ENCODE measurements at places on chromosomes 4 and X.

- no peak for DNase-seq
Measured at GRCh38 chr4:105631818-105632400, 76.6 kb downstream of the INTS12 start.

GRCh38 chr4:107579099-107579498 is 140.9 kb downstream of the PAPSS1 start:
- DNase-seq, result no peak

DNA sequence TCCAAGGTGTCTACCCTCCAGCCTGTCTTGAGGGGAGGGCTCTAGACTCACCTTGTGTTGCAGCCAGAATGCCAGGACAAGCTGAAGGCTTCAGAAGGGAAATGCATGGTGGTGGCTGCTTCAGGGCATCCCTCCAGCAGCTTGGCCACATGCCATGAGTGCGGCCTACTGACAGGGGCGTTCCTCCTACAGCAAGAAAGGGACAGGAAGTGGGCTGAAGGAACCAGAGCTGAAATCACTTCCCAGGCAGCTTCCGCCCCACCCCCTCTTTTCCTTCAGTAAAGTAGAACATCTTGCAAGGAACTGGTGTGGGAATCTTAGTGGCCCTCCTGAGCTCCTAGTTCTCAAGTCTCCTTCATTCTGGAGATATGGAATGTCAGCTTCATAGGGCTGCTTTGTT is 167.5 kb upstream of the DGKK start:
- DNase-seq, result no peak

DNA sequence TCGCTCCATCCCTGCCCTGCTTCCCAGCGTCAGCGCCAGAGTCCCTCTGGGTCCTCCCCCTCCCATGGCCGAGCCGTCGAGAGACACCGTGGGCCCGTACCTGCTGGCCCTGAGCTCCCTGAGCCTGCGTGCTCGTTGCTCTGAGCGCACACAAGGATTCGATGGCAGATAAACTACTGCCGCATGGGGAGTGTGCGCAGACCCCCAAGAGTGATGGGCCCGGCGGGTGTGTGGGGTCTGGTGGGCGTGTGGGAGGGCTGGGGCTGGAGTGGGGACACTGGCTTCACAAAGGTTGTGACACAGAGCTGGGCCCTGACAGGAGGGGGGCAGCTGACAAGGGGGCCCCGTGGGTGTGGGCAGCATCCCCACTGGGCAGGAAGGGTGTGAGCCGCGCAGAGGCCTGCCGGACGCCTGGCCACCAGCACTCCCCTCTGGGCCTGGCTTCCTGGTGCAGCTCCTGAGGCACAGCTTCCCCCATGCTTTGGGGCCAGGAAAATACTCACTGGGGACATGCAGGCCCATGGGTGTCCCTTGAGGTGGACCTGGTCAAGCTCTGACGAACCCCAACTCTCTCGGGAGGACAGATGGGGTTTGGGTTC is 4.8 kb upstream of the RGS12 start:
- DNase-seq, result no peak

- DNase-seq, result no peak
Measured at GRCh38 chr4:137180349-137180748, 351.9 kb downstream of the PCDH18 start.

GRCh38 chrX:147894366-147894963 is 17.3 kb upstream of the FMR1 start:
- DNase-seq, result no peak

- no peak for DNase-seq
Measured at GRCh38 chr4:170083541-170083940, 6.2 kb downstream of the AADAT start.

DNA sequence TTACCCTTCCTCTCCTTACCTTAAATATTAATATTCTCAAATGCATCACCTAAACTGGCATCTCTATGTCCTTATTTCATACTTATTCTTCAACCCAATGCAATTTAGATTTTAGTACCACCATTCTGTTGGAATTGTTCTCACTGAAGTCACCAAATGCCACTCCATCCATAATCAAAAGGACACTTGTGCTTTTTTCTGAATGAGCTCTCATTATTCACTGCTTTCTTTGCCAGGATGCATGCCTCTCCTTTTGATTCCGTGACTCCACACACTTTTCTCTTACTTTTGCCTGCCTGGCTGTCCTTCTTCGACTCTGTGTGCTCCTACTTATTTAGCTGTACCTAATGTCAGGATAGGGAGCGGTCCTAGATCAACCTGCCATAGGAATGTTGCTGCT is 633.1 kb upstream of the BOD1L1 start:
- DNase-seq, result no peak

DNA sequence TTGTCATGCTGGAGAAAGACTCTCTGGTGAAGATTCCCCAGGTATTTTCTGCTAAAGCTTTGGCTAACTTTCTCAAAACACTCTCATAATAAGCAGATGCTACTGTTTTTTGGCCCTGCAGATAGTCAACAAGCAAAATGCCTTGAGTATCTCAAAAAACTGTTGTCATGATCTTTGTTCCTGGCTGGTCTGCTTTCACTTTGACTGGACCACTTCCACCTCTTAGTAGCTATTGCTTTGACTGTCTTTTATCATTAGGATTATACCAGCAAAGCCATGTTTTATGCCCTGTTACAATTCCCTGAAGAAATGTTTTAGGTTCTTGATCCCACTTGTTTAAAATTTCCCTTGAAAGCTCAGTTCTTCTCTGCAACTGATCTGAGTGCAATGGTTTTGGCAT is 231.5 kb downstream of the SLC7A11 start:
- DNase-seq, result no peak

DNA sequence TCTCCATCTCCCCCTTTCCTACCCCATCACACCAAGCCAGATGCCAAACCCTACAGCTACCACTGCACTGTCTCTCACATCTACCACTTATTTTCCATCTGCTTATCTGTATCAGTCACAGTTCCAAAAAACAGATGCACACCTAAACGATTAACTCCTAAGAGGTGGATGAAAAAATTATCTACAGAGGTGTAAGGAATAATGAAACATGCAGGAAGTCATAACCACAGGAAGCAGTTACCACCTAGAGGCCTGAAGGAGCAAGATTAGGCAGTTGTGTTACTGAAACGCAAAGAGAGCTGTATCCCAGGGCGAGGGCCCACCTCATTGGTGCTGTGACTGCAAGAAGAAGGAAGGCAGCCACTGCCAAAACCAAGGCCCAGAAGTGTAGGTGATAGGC is 87.8 kb upstream of the FAM241A start:
- DNase-seq, result no peak

DNA sequence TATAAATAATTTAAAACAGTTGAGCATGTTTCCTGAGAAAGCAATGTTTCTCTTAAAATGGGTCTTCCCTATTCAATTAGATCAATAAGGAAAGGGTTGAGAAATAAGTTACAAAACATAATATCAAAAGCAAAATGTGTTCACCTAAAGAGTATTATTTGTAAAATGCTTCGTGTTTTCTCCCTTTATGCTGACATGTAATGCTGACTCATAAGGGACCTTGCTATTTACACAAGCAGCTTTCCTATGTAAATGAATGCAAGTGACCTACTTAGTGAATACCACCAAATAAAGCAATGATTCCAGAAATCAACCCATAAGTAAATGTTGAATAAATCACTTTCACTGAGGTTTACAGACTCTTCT is 91.5 kb downstream of the ELOVL6 start:
- DNase-seq, result no peak

DNA sequence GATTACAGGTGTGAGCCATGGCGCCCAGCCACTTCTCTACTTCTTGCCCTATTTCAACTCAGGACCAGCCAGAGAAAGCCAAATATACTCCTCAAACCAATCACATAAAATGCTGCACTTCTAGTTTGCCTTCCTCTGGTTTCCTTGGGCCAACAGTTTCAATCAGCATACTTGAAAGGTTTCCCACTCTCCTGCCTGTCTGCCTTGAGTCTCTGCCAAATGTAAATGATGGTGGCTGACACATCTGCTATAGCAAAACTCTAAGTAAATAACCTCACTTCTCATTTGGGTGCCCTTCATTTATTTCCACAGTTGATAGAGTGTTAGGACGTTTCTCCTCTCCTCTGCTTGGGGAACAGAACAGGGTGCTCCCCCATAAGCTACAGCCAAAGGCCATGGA is 36.4 kb upstream of the PPA2 start:
- no peak for DNase-seq

DNA sequence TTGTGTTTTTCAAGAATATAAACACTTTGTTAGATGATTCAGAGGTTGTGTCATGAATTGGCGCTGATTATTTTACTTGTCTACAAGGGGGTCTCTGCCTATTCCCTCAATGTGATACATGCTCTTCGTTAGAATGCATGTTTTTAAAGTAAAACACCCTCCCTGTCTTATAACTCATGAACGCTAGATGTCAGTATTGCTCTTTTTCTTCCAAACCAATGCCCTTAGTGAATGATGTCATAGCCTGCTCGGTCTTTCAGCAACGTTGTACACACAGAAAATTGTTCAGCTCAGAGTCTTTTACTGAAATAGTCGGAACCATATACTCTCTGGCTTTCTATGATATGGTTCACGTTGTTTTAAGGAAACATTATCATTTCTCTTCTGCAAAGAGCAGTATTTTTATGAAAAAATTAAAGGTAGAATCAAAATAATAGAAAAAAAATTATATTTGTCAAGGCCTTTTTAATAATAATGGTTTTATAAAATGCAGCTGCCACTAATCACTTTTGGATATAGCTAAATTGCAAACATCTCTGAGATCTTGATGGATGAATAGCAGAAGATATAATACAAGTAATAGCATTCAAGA is 292.9 kb downstream of the TLL1 start:
- no peak for DNase-seq

DNA sequence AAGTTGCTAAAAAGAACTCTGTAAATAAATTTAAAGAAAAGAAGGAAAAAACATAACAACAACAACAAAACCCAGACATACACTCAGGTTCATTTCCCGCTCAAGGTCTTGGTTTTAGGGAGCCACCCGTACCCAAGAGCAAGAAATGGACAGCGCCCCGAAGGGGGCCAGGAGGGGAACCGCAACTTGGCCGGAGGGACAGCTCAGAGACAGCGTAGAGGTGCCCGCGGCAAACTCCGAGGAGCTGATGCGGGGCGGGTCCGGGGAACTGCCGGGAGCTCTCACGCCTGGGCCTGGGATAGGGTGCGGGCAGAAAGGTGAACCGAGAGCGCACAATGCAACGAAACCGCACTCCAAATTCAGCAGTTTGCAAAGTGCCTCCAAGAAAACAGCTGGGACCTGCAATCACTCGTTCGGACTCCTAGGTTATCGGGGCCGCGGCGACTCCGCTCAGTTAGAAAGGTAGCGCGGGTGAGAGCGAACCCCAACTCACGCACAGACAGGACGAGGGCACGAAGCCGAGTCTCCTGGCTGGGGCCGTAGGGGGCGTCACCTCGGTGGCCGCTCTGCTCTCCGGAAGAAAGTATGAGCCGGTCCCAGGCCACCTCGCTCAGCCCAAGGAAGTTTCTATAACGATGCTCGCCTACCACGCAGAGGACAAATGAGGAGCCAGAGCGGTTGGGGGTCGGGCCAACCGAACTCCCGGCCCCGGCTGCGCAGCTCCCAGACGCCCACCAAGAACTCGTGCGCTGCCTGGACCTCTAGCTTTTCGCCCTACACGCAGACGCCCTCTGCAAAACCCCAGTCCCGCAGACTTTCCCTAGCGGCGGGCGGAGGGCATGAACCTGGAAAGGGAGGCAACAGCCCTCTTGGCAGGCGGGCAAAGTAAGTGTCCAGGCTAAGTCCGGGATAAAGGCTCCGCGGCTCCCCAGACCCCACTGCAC is 1.4 kb downstream of the NDNF start:
- no peak for DNase-seq

DNA sequence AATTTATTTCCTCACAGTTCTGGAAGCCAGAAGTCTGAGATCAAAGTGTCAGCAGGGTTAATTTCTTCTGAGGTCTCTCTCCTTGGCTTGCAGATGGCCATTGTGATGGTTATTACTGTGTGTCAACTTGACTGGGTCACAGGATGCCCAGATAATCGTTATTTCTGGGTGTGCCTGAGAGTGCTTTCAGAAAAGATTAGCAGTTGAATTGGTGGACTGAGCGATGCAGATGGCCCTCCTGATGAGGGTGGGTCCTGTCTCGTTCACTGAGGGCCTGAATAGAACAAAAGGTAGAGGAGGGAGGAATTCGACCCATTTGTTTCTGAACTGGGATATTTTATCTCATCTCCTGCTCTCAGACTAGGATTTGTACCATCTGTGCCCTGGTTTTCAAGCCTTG is 15.7 kb downstream of the SMIM43 start:
- no peak for DNase-seq

- DNase-seq, result no peak
Measured at GRCh38 chr4:8239661-8240060, 29.9 kb upstream of the HTRA3 start.

DNA sequence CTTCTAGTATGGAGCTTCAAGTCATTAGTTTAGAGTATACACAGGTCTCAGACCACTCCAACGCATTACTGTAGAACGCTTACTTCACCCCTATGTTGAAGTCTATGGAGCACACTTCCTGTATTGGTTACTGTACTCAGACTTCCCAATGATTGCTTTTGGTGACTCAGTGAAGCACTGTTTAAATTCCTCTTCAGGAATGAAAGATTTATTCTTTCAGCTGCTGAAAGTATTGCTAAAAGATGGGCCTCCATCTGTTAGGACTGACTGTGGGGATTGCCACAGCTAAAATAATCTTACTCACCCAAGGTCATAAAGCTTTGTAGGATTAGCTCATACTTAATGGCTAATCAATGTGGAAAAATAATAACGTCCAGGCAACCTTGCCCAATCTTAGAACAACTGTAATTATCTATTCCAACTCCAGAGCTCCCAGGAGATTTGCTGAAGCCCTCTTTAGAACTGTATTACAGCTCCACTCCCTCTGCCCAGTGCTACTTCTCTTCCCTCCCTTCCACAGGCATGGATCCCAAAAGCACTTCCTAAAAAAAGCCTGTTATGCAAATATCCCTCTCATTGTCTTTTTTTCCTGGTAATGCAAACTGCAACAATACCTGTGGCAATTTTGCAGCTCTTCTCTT is 281.9 kb upstream of the HS3ST1 start:
- no peak for DNase-seq

DNA sequence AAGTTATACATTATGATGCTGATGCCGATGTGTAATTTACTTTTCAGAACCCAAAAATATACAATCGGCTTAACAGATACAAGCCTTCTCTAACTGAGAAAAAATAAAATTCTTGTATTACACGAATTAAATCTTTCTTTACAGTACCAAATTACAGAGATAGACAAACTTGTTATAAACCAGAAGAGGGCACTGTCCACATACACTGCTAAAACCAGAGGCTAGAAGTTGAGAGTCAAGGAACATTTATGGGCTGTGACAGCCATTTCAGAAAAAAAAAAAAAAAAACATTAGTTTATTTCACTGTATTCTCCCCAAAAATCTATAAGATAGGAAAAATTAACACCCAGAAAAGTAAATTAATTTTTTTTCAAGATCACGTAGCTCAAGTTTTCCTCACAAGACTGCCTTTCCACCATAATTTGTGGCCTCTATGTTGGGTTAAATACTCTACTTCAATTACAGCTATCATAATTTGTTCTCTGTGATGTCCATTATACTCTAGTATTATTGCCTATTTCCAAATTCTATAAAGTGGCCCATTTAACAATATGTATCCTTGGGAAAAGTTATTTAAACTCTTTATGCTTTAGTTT is 12.0 kb downstream of the EREG start:
- no peak for DNase-seq

- no peak for DNase-seq
Measured at GRCh38 chrX:96540111-96540631, 144.5 kb upstream of the DIAPH2 start.

All from stimulated activated CD8-positive, alpha-beta memory T cell treated with anti-CD3 and anti-CD28 coated beads, Interleukin-7, amount 100 ng/mL, for 24 hours (primary cell).